ENCODE measurements at places on chromosomes 5 and 9.
A peak's percentile ranks its signal among the peaks of the same experiment; 100 is the strongest.

DNA sequence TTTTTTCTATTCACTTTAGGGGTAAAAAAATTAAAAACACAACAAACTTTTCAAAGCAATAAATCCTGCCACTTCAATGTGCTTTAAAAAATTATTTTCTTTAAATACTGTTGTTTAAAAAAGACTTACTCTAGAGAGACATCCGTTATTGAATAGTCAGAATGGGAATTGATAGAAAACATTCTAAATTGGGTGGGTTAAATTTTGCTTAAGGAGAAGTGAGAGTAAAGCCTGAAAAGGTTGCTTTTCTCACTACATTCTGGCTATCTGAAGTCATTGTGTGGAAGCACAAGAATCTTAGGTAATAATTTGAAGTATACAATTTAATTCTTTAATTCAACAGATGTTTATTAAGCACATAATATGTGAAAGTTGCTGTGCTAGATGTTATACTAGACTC, 509.3 kb downstream of the NR2F1-AS1 start:
- DNase-seq: no peak

GRCh38 chr5:56625541-56625940, 189.8 kb upstream of the MAP3K1 start:
- no peak for DNase-seq

DNA sequence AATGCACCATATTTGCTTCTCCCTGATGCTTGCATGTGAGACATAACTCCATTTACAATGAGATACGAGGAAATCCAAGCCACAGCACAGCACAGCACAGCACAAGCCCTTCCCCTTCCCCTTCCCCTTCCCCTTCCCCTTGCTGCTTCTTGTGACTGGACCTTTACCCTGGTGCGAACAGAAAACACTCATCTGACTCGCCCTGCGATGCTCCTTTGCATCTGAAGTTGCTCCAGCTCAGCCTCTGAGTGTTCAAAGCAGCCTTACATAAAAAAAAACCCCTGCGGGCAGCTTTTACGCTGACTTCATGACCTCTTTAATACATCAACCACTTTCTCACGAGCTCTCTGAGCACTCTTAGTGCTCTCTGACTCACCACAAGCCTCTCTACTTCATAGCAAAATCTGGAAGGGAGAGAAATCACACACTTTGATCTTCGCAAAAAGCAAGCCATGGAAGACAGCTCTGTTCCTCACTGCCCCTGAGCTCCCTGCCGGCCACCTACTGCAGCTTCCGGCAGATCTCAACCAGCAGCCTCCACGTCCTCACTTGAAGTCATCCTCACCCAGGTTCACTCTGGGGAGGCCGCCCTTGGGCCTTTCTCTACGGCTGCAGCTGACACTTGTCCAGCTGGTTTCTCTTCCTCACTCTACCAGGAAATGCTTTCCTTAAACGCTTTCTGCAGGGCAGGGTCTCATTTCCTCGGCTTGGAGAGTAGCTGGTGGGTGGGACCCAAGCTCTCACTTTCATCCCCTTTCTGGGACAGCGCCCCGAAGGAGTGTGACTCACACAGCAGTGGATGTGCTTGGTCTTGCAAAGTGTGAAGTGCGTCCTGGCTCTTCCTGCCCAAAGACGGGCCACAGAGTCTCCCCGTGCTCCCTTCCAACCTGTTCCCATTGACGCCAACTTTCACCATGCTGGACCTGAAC, 5.3 kb downstream of the SLC34A1 start:
- peak; percentile 42 for DNase-seq

GRCh38 chr5:174111287-174111973, 65.9 kb downstream of the NSG2 start:
- no peak for DNase-seq

GRCh38 chr5:1779782-1780613, 19.6 kb downstream of the MRPL36 start:
- DNase-seq: no peak

- no peak for DNase-seq
Measured at GRCh38 chr5:72285424-72285821, 34.6 kb downstream of the MRPS27 start.

- DNase-seq: no peak
Measured at GRCh38 chr9:110887276-110887675, 151.0 kb downstream of the LPAR1 start.

GRCh38 chr5:97062046-97062445, 80.4 kb downstream of the LIX1 start:
- no peak for DNase-seq

GRCh38 chr5:163612358-163613149, 107.1 kb downstream of the MAT2B start:
- DNase-seq: no peak

DNA sequence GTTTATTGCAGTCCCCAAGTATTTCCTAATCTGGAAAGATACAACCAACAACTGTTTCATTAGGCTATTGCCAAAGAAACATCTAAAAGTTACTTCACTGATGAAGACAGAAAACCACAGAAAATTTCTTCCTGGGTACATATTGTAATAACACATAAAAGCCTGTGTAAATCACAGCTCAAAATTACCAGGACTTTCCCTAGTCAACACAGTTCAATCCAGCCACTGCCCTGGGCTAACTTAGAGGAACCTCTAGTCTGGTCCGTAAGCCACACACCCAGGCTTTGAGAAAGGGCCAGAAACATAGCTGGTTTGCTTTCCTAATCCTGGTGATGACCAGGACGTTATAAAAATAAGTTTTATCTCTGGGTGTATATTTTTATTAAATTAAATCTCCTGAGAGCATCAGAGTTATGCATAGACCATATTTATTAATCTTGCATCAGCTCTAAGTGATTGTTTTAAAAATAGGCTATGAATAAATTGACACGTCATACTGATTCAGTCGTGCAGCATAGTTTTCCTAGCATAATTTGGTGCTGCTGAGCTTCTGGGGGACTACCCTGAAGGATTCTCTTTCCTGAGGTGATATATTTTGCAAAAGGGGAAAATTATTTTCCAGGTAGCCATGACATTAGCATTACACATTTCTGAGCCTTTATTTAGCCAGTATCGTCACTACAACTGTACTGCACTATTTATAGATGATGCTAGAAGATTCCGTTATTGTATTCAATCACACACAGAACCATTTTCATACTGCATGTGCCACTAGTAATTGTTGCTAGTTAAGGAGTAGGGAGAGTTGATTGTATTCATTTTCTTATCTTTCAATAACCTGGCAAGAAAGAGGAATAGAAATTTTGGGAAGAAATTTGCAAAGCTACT, 12.6 kb upstream of the MUSK start:
- no peak for DNase-seq

- peak; percentile 1 for DNase-seq
Measured at GRCh38 chr5:66306105-66306843, 162.2 kb downstream of the SREK1 start.

DNA sequence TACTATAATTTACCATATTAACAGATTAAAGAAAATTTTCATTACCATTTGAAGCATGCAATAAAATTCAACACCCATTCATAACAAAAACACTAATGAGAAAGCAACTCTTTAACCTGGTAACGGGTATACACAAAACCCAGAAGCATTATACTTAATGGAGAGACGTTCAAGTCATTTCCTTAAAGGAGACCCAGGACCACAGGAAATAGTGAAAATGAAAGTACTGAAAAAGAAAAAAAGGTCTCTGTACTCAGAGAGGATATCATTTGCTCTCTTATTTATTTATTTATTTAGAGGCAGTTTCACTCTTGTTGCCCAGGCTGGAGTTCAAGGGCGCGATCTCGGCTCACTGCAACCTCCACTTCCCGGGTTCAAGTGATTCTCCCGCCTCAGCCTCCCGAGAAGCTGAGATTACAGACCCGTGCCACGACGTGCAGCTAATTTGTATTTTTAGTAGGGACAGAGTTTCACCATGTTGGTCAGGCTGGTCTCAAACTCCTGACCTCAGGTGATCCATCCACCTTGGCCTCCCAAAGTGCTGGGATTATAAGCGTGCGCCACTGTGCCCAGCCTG, 61.6 kb downstream of the SETX start:
- DNase-seq: no peak
